ENCODE measurements at places on chromosomes 5 and 9.

DNA sequence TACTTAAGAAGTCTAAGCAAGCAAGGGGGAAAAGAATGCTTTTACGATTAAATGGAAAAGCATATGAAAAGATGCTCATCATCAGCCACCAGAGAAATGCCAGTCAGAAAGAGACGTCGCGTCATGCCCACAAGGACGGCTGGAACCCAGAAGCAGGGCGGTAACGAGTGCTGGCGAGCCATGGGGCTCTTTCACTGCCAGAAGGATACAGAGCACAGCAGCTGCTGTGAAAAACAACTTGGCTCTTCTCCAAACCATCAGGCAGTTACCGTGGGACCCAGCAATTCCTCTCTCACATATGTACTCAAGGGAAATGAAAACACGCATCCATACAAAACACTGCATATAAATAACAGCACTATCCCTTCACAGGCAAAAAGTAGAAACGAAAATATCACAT, 95.5 kb downstream of the CAMSAP1 start:
- no peak for DNase-seq

DNA sequence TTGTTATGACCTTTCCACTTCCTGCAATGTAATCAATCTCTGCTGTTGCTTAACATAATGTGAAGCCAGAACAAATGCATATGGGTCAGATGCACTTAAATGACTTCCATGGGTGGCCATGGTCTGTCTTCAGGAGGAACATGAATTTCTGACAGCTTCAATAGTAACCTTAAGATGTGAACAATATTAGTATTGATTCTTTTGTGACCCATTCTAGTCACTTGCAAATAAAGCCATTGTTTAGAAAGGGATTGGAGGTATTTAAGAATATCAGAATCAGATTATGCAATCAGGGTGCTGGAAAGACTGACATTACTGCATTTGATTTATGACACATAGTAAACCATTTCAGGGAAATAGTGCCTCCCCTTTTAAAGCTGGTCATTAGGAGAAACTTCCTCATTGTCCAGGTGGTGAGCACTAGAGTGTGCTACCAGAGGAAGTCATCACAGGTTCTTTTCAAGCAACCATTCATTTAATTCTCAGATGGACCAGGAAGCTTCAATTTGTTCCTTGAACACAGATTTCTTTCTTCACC, 32.1 kb downstream of the GRIN3A start:
- DNase-seq = no peak

DNA sequence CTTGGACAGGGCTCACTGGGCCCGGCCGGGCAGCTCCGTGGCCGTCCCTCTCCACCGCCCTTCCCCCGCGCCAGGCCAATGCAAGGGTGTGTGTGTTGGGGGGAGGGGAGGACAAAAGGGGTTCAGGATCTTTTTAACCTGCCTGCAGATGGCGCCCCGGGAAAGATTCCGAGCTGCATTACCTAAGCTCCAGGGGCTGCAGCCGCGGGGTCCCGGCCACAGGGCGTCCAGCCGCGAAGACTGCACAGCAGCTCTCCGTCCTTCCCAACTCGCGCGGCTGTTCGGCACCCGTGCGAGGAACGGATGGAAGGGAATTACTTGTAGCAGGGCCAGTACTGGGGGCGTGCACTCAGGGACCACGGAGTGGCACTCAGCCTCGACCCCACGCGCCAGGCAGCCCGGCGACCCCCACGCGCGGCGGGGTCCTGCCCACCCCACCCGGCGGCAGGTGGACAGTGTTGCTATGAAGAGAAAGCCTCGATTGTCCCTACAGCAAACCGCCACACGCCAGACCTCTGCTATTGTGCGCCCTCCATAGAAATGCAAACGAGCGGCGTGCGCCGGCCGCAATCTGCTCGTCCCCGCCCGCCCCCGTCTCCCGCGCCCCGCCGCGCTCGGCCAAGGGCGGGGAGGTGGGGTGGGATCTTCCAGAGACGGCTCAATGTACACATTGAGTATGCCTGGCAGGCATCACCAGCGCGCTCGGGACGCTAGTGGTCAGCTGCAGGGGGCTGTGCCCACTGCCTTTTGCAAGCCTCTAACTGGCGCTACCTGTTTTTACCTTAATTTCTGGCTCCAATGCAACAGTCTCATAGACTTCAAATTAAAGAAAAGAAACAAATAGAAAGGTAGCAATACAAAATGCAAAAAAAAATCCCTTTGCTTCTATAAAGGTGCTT, 796 bp upstream of the GADD45G start:
- DNase-seq = no peak

DNA sequence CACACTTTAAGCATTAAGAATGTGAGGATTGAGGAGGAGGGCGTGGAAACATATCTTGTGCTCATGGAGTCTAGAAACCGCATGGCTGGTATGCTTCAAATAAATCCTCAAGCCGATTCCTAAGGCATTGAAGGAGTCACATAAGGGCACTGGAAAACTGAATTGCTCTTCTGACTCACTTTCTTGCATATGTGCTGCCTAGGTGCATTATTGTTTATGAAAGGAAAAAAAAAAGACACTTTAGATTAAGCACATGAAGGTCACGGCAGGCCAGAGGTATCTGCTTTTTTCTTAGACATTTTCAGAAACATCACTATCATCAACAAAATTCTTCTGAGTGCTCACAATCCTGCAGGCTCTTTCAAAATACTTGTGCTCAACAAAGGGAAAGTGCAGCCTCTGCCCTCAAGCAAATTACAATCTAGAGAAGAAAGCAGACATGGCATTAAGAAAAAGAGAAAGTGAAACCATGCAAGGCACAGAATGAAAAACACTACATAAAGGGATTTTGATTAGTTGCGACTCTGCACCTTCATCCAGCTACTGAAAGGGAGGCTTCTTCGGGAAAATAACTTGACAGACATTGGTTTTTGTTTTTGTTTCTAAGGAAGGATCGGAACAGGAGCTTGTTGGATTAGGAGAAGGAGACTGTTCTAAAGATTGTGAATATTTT, 2117.6 kb downstream of the MAT2B start:
- no peak for DNase-seq

- no peak for DNase-seq
Measured at GRCh38 chr9:4164356-4164755, 135.5 kb downstream of the GLIS3 start.

DNA sequence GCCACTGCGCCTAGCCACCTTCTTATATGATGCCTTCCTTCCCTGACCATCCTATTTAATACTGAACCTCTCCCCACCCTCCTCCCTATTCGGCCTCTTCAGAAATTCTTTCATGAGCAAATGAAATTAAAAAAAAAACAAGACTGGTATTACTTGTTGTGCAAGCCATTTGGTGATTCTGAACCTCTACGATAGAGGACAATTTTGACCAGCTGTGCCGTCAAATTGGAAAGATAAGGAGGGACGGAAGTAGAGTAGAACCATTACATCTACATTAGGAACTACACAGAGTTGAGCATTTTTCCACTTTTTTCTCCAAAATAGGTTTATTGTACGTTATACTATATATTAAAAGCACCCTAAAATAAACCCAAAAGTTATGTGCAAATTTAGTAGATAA, 2.9 kb downstream of the DHX29 start:
- DNase-seq = no peak
